ENCODE measurements at places on chromosomes 6 and 20. TPM values are rescaled to one million over a fixed set of nuclear protein-coding genes. Genes with fewer than 3 reads are reported as not detected.

GRCh38 chr6:140857739-140858380 lies 1274.9 kb upstream of the GJE1 start:
- no peaks in the 10 kb centered on the region for H3K36me3 ChIP-seq
- no peak overlapping the region for H3K4me3 ChIP-seq
- peak; percentile 82 for DNase-seq

BMP5 gene
- total RNA-seq: 88.7 TPM

- H3K27ac ChIP-seq: no peak overlapping the region
- H3K4me1 ChIP-seq: no peaks in the 10 kb centered on the region
- no peak overlapping the region for H3K4me3 ChIP-seq
- no peaks in the 10 kb centered on the region for H3K36me3 ChIP-seq
- DNase-seq: no peak
Measured at GRCh38 chr6:157962601-157963302, 18.9 kb upstream of the SYNJ2 start.

PTGIS gene
- total RNA-seq: 43.8 TPM

- H3K4me1 ChIP-seq: peaks cover 5% of the 10 kb centered on the region
- peak overlapping the region; percentile 40 for H3K27ac ChIP-seq
- H3K4me3 ChIP-seq: no peak overlapping the region
- no peak for DNase-seq
Measured at GRCh38 chr6:47147836-47148344, 105.8 kb upstream of the ADGRF1 start.

- H3K4me1 ChIP-seq: peaks cover 8% of the 10 kb centered on the region
- H3K4me3 ChIP-seq: no peak overlapping the region
- no peak for DNase-seq
- peaks cover 8% of the 10 kb centered on the region for H3K27me3 ChIP-seq
- no peaks in the 10 kb centered on the region for H3K36me3 ChIP-seq
Measured at GRCh38 chr20:41370176-41370575, 3.6 kb upstream of the EMILIN3 start.

Data from lung (tissue), 17 donors.